CD4-positive, alpha-beta T cell treated with Interleukin-10 for 1 hour (primary cell): ENCODE measurements at places on chromosomes 5 and 9.

DNA sequence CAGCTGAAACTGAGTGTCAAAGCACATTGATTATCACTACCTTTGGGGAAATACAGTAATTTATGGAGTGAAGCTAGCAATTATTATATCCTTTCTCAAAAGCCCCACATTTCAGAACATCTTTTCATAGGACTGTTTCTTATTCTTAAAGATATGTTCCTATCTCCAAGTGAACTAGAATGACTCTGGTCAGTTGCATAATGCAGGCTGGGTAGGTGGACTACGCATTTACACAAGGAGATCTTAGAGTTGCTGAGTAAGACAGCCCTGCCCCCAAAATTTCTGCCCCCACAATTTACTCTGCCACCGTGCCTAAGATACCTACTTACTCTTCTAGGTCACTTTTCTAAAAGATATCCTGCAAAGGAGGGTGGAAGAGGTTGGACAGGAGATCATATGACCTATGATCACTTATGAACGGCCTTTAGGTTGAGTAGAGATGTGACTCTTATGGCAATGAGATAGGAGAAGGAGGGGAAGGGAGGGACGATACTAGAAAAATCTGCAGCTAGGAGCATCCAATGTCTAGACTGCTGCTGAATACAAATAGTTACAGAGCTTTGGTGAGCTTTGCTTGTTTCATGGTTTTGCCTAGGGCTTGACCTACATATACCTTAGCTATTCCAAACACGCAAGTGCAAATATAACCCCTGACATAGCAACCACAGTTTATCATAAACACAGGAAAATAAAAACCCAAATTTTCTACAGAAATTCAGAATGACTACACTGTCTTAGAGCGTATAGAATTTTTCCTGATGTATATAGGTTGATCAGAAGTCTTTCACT, 121.7 kb downstream of the GLIS3 start:
- no peak for DNase-seq

DNA sequence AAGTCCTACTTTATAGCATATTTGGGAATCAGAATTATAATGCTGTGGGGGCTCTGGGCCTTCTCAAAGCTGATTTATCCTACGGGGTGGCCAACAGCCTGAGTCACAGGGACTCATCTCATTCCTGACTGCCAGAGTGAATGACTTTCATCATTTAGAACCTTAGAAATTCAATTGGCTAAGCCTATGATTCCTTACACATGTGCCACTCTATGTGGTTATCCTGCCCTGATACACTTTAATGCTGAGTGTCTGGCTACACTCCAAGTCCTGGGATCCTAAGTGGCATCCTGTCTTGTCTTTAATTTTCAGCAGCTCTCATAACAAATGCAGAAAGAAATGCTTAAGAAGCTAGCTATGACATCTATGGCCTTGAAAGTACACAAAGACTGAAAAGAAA, 75.2 kb upstream of the FREM1 start:
- no peak for DNase-seq

DNA sequence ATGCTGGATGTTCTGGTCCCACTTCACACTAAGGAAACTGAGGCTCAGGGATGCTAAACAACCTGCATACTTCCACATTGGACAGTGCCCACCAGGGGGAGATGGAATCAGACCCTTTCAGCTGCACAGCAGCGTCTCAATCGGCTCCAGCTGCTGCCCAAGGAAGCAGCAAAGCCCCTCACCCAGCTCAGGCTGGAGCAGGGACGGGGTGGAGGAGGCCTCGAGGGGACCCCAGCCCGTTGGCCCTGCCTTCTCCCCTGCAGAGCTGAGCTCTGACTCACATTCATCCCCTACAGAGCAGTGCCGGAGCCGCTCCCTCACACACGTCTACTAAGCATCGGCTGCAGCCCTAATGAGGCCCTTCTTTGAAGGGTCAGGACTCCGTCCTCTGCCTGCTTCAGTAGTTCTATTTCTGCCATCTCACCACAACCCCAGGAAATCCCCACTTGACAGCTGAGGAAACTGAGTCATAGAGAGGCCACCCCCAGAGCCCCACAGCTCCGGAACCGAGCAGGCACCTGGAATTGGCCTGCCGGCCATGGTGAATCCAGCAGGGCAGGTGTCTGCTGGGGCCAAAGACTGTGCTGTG, 21.5 kb upstream of the SUSD3 start:
- DNase-seq: no peak

DNA sequence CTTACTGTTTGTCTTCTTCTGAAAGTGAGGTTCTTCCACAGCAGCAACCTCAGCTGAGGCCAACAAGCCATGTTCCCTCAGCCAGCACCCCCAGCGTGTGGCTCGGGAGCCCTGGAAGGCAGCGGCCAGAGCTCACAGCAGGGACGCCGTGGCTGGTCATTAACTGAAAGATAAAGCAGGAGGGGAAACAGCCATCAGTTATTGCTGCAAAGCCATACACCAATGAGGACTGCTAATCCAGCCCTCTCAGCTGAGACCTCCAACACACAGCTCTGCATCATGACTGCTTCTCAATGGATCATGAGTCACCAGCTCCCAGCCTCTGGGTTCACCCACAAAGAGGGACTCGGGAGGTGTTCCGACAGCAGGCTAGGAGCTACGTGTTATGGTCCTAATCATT, 24.3 kb downstream of the ABCA1 start:
- DNase-seq: no peak

GRCh38 chr9:85056203-85056572, 386.7 kb downstream of the NTRK2 start:
- no peak for DNase-seq

GRCh38 chr5:159883522-159883950, 32.7 kb upstream of the ADRA1B start:
- no peak for DNase-seq

DNA sequence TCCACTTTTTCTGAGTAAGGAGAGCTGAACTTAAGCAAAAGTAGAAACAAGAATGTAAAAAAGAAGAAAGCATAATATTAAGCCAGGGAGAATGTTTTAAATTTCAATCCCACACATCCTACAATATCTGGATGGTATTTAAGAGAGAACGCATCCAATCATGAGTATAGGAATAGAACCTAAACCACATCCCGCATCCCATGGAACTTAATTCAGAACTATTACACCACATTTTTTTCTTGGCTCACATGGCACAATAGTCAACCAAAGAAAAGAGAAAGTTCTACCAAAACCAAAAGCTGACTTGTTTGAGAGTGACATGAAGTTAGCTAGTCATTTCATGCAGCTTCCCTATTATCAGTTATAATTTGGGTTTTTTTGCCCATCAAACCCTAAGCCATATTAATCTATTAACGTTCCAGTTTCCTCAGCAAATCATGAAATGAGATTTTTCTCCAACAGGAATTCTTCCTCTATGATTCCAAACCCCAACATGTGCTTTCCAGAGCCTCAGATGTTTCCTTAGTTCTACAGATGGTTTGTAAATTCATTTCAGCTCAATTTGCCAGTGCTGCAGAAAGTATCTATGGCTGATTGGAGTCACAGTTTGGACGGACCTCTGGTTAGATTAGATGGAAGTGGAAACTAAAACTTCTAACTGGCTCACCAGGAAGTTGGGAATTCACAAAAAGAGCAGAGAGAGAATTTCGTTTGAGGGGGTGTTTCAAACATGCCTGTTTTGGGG, 22.5 kb downstream of the ADAMTSL1 start:
- DNase-seq: no peak

DNA sequence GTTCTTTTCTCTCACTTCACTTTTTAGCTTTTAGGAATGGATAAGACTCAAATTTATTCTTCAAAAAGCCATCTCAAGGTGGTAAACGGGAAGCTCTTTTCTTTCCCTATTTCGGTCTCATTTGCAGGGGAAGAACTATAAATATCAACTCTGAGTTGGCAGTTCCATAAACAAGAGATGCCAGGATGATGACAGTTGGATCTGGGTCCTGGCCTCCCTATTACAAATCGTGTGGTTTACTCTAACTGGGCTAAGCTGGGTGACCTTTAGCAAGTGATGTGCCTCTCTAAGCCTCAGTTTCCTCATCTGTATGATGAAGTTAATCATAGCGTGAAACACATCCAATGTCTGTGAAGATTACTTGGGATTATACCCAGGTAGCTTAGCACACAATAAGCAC, 44.2 kb downstream of the TLE4 start:
- DNase-seq: no peak

DNA sequence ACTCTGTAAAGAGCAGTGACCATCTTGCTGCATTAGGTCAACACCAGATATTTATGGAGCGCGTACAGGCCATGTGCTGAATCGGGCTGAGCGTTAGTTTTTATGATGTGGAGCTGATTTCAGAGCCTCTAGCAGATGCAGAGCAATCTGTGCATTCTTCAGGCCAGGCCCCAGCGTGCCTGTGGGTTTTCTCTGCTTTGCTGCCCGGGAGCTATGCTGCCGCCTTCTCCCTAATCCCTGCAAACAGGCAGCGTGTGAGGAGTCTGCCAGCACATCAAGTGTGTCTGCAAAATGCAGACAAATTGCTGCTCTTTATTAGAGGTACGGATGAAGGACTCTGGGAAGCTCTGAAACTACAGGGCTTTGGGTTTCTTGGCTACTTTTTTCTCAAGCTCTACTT, 170.0 kb downstream of the NTRK2 start:
- no peak for DNase-seq

DNA sequence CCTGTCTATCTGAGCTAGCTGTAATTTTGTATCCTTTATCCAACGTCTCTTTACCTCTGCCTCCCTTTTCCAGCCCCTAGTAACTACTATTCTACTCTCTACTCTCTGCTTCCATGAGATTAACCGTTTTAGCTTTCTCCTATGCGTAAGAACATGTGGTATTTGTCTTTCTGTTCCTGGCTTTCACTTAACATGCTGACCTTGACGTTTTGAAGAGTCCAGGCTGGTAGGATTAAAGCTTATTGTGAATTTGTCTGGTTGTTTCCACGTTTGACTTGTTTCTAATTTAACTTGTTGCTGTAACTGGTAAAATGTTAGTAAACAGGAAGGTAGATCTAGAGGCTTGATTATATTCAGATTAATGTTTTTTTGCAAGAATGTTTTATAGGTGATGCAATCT, 385.3 kb downstream of the PSAT1 start:
- no peak for DNase-seq
